ENCODE measurements at places on chromosomes 11 and 22.

GRCh38 chr22:31269892-31270579 is 22.3 kb downstream of the PIK3IP1 start:
- DNase-seq, result no peak

DNA sequence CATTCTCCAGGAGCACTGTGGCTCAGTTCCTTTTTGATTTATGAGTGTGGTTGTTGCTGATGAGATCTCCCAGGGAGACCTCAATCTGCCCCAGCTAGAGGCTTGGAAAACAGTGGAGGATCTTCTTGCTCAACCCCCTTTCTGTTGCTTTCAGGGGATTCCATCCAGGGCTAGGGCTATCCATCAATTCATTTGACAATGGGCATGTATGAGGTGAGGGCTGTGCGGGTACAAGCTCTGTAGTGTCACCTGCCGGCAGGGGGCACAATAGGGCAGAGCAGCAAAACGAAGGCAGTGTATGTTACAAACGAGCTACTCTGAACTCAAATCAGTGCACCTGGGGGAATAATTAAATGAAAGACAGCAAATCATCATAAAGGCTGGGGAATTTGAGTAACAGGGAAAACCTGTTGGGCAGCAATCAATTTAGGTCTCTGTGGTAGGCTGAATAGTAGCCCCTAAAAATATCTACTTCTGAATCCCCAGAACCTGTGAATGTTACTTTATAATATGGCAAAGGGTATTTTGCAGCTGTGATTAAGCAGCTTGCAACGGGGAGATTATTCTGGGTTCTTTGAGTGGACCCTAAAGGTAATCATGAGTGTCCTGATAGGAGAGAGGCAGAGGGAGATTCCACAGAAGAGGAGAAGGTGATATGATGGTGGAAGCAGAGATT is 170.3 kb upstream of the ZBED5 start:
- DNase-seq, result peak; percentile 26

DNA sequence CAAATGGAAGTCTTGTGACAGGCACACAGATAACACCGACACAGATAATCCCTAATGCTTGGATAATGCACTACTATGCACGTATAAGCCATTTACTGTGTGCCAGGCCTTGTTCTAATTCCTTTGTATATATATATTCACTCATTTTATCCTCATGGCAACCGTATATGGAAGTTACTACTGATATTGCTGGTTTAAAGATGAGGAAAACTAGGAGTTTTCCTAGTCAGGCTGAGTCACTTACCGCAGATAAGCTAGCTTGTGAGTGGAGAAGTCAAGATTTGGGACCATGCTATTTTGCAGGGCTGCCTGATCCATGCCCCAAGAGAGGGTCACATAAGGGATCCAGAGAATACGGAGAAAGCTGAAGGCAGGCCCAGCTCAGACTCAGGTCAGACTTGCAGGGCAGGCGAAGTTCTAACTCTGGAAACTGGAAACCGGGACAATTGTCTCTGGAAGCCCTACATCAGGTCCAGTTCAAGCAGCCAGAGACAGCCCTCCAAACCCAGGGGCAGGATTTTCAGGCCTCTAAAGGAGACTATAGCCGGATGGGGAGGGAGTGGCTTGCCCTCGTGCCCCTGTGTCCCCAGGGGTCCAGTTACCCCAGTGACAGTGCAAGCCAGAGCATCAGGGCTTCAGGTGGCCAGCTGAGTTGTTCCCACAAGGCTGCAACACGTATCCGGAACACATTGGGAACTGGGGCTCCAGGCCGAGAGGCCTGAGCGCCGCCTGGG is 534.8 kb downstream of the INSC start:
- DNase-seq, result no peak

GRCh38 chr11:43245466-43245865 is 66.3 kb upstream of the API5 start:
- DNase-seq, result no peak

DNA sequence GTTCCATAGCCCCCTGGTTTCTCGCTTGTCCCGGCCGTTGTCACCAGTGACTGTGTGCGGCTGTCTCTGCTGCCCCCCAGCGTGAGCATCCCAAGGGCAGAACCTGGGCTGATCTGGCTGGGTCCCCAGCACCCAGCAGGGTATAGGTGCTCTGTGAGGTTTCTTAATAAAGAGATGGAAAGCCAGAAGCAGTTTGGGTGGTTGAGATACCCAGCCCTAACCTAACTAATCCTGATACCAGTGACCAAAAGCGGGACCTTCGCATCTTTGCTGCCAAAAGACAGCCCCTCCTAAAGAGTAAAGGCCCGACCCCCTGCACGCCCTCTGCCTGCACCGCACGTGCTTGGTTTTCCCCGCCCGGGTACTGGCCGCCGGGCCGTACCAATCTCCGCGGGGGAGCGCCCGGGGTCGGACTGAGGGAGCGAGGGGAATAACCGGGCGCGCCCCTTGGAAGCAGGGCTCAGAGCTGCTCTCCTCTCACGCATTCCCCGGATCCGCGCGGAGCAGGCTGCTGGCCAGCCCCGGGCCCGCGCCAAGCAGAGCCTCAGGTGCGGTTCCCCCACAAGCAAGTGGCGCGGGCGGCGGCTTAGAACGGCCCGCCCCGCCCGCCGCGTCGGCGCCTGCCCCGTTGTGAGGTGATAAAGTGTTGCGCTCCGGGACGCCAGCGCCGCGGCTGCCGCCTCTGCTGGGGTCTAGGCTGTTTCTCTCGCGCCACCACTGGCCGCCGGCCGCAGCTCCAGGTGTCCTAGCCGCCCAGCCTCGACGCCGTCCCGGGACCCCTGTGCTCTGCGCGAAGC is at the start of gene DGAT2:
Gene DGAT2, plus strand, starts transcription at position 667 of the 797 bp plus-strand sequence. CDS start 214 bp downstream, outside the sequence.
- peak; percentile 50 for DNase-seq

DNA sequence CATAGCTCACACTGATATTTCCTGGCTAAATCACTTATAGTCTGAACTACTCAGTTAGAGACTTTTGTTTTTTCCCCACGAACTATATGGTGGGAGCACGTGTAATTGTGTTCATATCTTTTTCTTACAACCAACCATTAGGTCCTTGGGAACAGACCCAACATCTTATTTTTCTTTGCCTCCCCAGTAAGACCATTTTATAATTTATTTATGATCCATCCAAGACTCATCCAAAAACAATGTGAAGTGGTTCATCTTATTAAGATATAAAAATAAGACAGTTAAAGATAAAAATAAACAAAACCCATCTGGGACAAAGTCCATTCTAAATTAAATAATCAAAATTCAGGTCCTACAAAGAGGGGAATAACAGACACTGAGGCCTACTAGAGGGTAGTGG is 90.8 kb downstream of the FAM168A start:
- no peak for DNase-seq

GRCh38 chr11:80838153-80838552 is 1397.3 kb upstream of the TENM4 start:
- no peak for DNase-seq

GRCh38 chr11:64331569-64332371 is 8.2 kb upstream of the CCDC88B start:
- peak; percentile 50 for DNase-seq

- DNase-seq, result no peak
Measured at GRCh38 chr11:128222245-128222884, 365.0 kb downstream of the ETS1 start.

DNA sequence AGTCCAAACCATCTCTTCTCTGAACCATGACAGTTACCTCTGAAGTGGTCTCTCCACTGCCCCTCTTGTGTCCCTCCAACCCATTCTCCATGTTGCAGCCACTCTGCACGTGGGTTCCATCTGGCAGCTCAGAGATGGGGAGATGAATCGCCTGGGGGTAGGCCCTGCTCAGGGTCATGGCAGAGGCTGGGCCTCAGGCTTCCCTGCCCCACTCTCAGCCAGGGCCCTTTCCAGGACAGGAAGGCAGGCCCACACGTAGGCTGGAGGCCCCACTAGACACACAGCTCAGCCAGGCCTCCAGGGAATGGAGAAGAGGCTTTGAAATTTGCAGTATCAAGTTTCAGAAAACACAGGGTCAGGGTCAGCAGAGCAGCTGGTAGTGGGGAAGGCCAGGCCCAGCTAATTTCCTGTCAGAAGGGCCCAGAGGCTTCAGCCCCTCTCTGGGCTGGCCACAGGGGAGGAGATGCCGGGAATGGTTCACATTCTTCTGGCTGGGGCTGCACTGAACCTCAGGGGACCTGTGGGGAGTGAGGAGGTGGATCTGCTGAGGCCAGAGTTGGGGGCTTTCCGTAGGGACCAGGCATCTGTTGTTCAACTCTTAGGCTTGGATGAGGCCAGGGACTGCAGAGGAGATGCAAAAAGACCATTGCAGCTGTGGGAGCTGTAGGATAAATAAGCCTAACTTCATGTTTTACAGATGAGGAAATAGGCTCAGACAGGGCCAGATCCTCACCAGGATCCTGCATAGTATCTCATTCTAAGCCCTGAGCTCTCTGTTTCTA is 101.6 kb downstream of the SWAP70 start:
- no peak for DNase-seq

All from stimulated activated CD8-positive, alpha-beta memory T cell treated with anti-CD3 and anti-CD28 coated beads, Interleukin-15, amount 100 ng/mL, for 4 hours (primary cell).